NCI-H69 (cell line): ENCODE measurements at places on chromosomes 11 and 22.

GRCh38 chr11:82701847-82702520 lies 31.7 kb downstream of the FAM181B start:
- peak; percentile 69 for DNase-seq

DNA sequence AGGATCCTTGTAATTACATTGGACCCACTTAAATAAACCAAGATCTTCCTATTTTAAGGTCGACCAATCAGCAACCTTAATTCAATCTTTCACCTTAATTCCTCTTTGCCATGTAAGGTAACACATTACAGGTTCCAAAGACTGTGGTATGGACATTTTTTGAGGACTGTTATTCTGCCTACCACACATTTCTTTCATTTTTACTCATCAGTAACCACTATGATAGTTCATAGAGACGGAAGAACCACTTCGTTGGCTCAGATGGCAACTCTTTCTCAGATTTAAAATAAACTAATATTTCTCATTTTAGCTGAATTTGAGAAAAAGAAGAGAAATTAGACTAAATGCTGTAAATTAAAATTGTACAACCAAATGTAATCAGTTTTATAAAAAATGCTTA lies 96.3 kb downstream of the PAX6 start:
- DNase-seq, result no peak

DNA sequence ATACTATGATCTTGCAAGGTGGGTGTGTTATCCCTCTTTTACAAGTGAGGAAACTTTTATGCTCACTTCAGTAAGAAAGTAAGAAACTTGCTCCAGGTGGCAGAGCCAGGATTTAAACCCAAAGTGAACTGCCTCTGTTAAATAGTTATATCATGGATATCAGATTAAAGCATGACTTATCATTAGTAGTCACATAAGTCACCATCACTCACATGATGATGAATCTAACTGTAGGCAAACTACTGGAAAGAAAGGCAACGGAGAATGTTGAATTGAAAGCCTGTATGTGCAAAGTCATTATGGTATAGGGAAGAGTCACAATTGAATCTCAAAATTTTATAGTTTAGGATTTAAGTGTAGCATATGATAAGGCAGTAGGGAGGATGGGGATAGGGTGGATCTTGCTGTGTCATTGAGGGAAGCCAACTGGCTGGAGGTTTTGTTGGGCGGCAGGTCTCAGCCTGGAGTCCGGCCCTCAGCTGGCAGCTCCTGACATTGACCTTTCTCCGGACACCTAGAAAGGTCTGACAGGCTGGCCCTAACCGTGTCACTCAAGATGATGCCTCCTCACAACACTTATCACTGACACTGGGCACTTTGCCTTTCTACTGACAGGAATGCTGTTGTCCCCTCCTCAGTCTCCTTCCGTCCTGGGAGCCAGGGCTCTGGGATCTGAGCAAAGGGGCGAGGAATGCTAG lies 98.3 kb downstream of the EMSY start:
- no peak for DNase-seq

GRCh38 chr22:35148381-35148780 lies 82.4 kb downstream of the ISX start:
- no peak for DNase-seq

GRCh38 chr22:31343235-31344191 lies 2.6 kb downstream of the PATZ1 start:
- DNase-seq, result peak; percentile 37

DNA sequence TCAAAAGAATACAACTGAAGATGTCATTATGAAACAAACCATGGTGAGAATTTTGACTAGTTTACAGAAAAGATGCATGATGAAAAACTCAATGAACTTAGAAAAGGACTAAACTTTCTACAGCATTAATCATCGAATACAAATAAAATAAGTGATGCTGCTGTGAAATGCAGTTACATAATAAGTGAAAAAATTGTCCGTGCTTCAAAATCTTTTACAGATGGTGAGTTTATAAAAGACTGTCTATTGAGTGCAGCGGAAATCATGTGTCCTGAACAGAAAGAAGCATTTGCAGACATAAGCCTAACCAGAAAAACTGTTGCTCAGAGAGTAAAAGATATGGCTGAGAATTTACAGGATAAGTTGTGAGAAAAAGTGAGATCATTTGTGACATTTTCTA lies 33.8 kb downstream of the NEAT1 start:
- DNase-seq, result no peak

DNA sequence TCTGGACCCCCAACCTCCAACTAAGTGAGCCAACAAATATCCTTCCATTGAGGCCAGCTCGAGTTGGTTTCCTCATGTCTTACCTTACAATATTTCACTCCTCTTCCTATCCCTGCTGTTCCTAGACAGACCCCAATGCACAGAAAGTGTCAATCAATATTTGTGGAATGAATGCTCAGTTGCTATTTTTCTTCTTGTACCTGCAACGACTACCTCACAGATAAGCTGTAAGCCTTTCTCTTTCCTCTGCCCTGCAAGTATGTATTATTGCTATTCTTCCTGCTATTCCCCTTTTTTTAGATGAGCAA lies 26.8 kb upstream of the CREB3L1 start:
- no peak for DNase-seq

DNA sequence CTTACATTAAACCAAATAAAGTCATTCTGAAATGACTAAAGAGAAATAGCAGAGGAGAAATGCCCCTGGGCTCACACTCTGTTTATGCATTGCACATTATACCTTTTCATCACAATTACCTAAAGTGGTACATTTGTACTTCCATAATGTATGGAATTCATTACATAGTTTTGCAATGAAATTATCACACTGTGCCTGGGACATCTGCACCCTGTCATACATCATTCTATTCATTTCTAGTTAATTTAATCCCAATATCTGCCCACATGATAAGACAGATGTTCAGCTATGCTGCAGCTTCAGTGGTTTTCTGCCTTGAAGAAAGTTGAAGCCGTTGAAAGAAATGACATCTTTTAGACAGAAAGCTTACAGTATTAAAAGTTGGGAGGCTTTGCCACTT lies 580.0 kb downstream of the SOX6 start:
- no peak for DNase-seq

DNA sequence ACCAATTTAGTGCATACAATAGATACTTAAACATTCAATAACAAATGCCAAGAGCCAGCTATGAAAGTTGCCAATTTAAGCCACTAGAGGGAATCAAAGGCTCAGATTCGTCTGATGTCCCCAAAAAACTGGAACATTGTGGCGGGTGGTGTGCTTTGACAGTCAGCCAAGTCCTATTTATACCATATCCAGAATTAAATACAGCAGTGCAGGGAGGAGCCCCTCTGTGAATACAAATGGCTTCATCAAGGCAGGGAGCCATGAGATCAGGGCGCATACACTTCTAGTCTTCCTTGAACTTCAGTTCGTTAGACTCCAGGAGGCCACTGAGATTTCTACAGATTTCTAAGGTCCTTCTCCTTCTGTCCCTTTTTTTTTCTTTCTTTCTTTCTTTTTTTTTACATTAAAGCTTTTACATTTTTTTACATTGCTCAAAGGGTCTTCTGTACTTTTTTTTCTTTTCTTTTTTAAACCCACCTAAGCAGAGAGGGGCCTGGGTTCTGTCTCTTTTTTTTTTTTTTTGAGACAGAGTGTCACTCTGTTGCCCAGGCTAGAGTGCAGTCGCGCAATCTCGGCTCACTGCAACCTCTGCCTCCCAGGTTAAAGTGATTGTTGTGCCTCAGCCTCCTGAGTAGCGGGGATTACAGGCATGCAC lies 41.5 kb upstream of the HSPA8 start:
- DNase-seq, result peak; percentile 96

GRCh38 chr22:43110927-43111623 lies 525 bp downstream of the BIK start:
- peak; percentile 55 for DNase-seq

- no peak for DNase-seq
These were observed 27.2 kb upstream of the GAB4 start for GRCh38 chr22:17035246-17035645.

- DNase-seq, result no peak
These were observed 1021.4 kb downstream of the BRD1 start for GRCh38 chr22:48806227-48806781.

- DNase-seq, result no peak
These were observed 22.4 kb upstream of the CACNG2 start for GRCh38 chr22:36726007-36726380.

- DNase-seq, result no peak
These were observed 9.1 kb upstream of the KCNJ1 start for GRCh38 chr11:128876133-128876650.

- DNase-seq, result peak; percentile 51
These were observed 972 bp upstream of the TSSC4 start for GRCh38 chr11:2399488-2400068.

GRCh38 chr11:47366020-47366490 lies 12.3 kb downstream of the SPI1 start:
- DNase-seq, result no peak

- DNase-seq, result no peak
These were observed 47.1 kb downstream of the MYH9 start for GRCh38 chr22:36340621-36341020.

GRCh38 chr11:119173453-119173852 lies 4.9 kb downstream of the NLRX1 start:
- no peak for DNase-seq

DNA sequence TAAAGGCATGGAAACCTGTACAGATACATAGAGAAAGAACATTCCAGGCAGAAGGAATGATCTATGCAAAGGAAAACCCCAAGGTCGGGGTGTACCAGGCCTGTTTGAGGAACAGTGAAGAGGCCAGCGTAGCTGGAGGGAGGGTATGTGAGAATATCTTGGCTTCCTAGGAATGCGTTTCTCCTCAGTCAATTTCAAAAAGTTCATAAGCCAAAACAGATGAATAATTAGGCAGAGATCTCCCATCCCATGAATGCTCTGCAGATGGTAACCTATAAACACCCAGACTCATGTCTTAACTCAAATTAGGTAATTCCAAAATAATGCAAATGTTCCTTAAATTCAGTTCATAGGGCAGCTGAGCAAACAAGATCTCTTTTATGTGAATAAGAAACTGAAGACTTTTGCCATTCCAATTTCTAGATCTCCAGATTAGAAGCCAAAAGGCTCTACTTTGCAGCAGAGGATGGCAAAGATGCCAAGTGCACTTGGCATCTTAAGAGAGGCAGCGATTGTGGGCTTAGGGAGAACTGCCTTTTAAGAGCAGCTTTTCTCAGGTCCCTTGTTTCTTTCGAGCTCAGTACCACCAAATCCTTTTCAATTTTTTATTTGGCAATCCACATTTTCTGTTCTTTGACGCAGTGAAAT lies 13.2 kb downstream of the FAM118B start:
- DNase-seq, result no peak

- DNase-seq, result no peak
These were observed 259.7 kb downstream of the INSC start for GRCh38 chr11:15374418-15374817.

- DNase-seq, result peak; percentile 93
These were observed 669 bp downstream of the MICAL3 start for GRCh38 chr22:18023509-18024275.

- DNase-seq, result peak; percentile 90
These were observed 76.9 kb downstream of the DSCAML1 start for GRCh38 chr11:117720061-117720511.

DNA sequence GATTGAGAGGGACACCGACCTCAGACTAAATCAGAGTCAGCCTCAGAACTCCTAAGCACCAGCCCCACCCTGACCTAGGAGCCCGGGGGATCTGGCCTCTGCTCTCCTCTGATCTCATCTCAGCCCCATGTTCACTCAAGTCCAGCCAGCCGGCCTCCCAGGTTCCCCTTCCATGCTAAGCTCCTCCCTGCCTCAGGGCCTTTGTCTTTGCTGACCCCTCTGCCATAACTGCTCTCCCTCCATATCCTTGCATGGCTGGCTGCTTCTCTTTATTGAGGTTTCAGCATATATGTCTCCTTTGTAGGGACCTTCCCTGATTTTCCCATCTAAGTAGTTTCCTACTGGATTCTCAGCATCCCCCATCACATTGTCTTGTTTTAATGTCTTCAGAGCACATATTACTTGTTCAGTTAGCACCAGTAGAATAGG lies 780 bp upstream of the SLC15A3 start:
- DNase-seq, result no peak

- DNase-seq, result no peak
These were observed 32.2 kb upstream of the OR4B1 start for GRCh38 chr11:48184452-48184851.

DNA sequence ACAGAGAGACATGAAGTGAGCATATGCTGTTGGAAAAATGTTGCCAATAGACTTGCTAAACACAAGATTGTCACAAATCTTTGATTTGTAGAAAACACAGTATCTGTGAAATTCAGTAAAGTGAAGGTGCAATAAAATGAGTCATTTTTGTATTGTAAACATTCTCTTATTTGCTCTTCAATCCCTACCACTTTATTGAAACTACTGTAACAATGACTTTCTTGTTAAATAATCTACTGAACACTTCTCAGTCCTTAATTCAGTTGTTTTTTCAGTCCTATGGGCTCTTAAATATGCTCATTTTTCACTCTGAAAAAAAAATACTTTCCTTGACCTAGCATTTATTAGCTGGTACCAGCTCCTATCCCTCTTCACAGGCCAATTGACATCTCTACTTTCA lies 531.9 kb downstream of the DLG2 start:
- no peak for DNase-seq

DNA sequence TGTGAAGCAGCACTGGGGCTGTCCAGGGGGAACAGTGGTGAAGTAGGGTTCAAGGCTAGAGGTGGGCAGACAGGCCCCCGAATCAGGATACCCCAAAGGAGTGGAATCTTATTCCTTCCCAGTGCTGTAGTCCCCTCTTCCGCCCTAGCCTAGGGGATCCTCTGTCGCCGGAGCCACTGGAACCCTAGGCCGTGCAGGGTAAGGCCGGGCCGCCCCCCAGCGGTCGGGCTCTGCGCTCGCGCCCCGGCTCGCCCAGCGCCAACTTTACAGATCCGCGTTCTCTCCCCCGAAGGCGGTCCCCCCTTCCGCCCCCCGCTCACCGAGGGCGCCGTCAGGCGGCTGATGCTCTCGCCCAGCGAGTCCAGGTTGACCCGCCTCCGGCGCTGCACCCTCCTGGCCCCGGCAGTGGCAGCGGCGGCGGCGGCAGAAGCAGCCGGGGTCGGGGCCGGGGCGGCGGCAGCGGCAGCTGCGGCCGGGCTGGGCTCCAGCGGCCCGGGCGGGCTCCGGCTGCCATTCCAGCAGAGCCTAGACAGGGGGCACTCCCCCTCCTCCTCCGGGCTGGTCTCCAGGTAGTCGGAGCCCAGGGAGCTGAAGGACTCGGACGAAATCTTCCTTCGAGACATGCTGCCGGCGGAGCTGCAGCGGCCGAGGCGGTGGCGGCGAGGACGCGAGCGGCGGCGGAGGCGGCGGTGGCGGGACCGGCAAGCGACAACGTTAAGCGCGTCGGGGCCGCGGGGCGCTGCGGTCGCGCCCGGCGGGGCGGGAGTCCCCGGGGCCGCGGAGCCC lies 650 bp downstream of the GUCY1A2 start:
- peak; percentile 86 for DNase-seq
